HCT116 (cell line): ENCODE measurements at places on chromosomes 5 and 9. TPM values are rescaled to one million over a fixed set of nuclear protein-coding genes. Genes with fewer than 3 reads are reported as not detected.

DNA sequence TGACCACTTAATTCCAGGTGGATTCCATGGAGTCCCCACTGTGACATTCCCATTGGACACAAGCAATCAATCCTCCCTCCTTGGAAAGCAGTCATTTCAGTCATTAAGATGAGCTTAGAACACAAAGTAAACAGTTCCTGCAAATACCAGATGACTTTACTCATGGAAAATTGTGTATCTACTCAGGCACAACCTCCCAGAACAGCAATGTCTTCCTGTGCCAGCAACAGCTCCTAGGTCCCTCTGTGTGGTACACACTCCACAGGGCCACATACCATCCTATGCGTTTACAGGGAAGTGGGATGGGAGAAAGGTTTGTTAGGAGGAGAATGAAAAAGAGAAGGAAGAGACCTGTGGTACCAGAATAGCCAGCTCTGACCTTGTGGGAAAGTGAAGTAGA lies 53.7 kb downstream of the MTMR12 start:
- no peaks in the 10 kb centered on the region for H3K4me1 ChIP-seq
- no peak overlapping the region for H3K27ac ChIP-seq
- peaks cover 19% of the 10 kb centered on the region for H3K36me3 ChIP-seq
- H3K4me3 ChIP-seq: no peak overlapping the region
- no peaks in the 10 kb centered on the region for H3K27me3 ChIP-seq

Gene S1PR3
- total RNA-seq: 0.07 TPM

- no peak overlapping the region for H3K27ac ChIP-seq
- H3K4me1 ChIP-seq: no peaks in the 10 kb centered on the region
- no peaks in the 10 kb centered on the region for H3K27me3 ChIP-seq
- DNase-seq: no peak
Measured at GRCh38 chr5:9820691-9821449, 190.7 kb upstream of the TAS2R1 start.

- no peaks in the 10 kb centered on the region for H3K4me1 ChIP-seq
- DNase-seq: no peak
- no peak overlapping the region for H3K27ac ChIP-seq
- no peaks in the 10 kb centered on the region for H3K36me3 ChIP-seq
- no peaks in the 10 kb centered on the region; the same call in 1 of the 2 replicates for H3K27me3 ChIP-seq
- H3K4me3 ChIP-seq: no peak overlapping the region
Measured at GRCh38 chr5:66538126-66538525, 58.1 kb upstream of the MAST4 start.

Gene RIMOC1
- total RNA-seq: 28.2 TPM

GRCh38 chr5:58392496-58392895 lies 67.4 kb downstream of the PLK2 start:
- H3K27ac ChIP-seq: no peak overlapping the region
- H3K36me3 ChIP-seq: no peaks in the 10 kb centered on the region
- no peaks in the 10 kb centered on the region for H3K27me3 ChIP-seq
- H3K4me1 ChIP-seq: no peaks in the 10 kb centered on the region
- no peak overlapping the region for H3K4me3 ChIP-seq

DNA sequence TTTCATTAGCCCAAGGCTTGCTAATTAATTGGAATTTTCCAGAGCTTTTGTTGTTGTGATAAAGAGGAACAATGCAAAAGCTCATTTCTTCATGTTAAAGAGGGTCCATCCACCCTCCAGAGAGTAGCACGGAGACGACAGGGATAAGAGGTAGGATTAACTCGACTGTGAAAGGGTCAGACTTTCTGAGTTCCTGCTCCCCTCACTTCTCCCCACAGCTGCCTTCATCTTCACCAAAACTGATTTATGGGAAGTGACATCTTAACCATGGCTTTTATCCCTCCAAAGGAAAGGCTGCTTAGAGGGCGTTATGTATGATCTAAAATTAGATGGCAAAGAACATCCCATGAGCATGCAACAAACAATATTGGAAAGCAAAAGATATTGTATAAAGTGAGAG lies 135.5 kb downstream of the GLIS3 start:
- no peaks in the 10 kb centered on the region for H3K36me3 ChIP-seq
- H3K27ac ChIP-seq: no peak overlapping the region
- no peak for DNase-seq
- H3K4me3 ChIP-seq: no peak overlapping the region

Gene FBP2
- total RNA-seq: not detected

DNA sequence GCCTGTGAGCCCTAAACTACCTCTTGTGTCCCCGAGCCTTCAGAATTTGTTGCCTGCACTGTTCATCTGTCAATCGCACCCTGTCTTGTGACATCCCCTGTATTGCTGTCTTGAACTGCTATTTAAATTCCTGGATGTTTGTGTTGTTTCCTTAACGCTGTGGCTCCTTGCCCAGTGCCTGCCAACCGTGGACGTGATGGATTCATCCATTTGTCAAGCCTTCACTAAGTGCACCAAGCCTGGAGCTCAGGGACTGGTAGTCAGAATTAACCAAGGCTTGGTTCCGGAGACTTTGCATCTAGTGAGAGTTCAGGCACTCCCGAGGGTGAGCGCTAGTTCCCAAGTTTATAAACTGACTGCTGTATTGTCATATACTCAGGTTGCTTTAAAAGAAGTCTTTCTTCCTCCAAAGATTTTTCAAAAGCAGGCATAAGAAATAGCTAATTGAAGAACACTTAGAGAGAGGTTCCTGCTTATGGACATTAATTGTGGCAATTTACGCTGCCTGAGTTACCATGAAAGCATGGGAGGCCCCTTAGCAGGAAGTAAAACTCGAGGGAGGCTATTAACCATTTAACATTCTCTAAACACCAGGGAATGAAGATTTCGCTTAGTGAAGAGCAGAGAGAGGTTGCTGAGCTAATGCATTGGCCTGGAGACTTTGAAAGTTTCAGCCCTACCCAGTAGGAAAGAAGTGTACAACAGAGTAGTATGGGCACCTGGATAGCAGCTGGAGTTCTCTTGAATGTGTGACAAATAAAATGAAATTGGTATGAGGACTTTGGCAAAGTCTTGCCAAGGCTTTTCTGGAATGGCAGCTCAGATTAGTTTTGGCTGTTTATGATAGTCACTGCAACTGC lies 29.0 kb downstream of the RGS3 start:
- no peaks in the 10 kb centered on the region for H3K27me3 ChIP-seq
- no peak for DNase-seq
- H3K4me3 ChIP-seq: no peak overlapping the region
- no peaks in the 10 kb centered on the region for H3K4me1 ChIP-seq
- no peak overlapping the region for H3K27ac ChIP-seq
- H3K36me3 ChIP-seq: peaks cover 20% of the 10 kb centered on the region

Gene FLT4
- 0.17 TPM for total RNA-seq

Gene SH2D3C
- 1.3 TPM for total RNA-seq

GRCh38 chr9:100011062-100011681 lies 87.6 kb downstream of the ERP44 start:
- H3K27ac ChIP-seq: no peak overlapping the region
- DNase-seq: peak; percentile 59
- no peaks in the 10 kb centered on the region for H3K4me1 ChIP-seq
- H3K36me3 ChIP-seq: no peaks in the 10 kb centered on the region
- no peaks in the 10 kb centered on the region for H3K27me3 ChIP-seq

- peak overlapping the region; percentile 81 for H3K4me3 ChIP-seq
- no peak overlapping the region for H3K27ac ChIP-seq
- no peaks in the 10 kb centered on the region for H3K36me3 ChIP-seq
- peaks cover 32% of the 10 kb centered on the region for H3K4me1 ChIP-seq
Measured at GRCh38 chr9:85742597-85742936, 813 bp upstream of the AGTPBP1 start.

Gene PCA3
- total RNA-seq: not detected

- no peak for DNase-seq
- no peak overlapping the region for H3K27ac ChIP-seq
- H3K4me1 ChIP-seq: no peaks in the 10 kb centered on the region
- H3K4me3 ChIP-seq: no peak overlapping the region
- peaks cover 4% of the 10 kb centered on the region for H3K27me3 ChIP-seq
Measured at GRCh38 chr5:155154973-155155372, 141.4 kb downstream of the KIF4B start.

Gene WDR31
- 5.9 TPM for total RNA-seq

DNA sequence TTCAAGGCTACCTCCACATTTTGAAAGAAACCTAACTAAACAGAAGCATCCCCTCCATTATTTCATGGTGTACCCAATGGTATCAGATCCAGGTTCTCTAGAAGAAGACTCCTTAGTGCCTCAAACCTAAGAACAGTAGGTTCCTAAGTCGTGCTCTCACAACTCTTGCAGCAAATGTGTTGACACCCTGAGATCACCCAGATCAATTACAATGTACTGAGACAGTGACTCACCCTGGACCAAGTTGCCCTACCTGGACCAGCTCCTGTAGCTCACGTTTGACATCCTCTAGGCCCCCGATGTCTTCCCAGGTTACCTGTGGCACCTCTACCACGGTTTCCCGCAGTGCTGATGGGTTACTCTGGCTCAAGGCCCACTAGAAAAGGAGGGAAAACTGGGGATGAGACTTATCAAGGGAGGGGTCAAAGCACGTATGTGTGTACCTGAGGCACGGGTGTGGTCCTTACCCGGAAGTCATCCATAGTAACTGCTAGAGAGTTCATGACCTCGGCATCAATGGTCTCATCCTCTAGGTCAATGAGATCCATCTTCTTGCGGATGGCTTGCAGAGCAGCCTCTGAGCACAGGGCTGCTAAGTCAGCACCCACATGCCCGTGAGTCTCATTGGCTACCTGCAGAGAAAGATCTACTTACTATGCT lies 11.7 kb downstream of the VCP start:
- no peaks in the 10 kb centered on the region for H3K27me3 ChIP-seq
- H3K4me3 ChIP-seq: no peak overlapping the region
- no peaks in the 10 kb centered on the region for H3K4me1 ChIP-seq
- peaks cover 97% of the 10 kb centered on the region for H3K36me3 ChIP-seq

GRCh38 chr9:9892217-9892616 lies 720.6 kb downstream of the PTPRD start:
- no peaks in the 10 kb centered on the region for H3K36me3 ChIP-seq
- no peaks in the 10 kb centered on the region for H3K4me1 ChIP-seq
- no peak for DNase-seq
- no peak overlapping the region for H3K27ac ChIP-seq

Gene ENTREP1
- 1.1 TPM for total RNA-seq

Gene ANKRD31
- total RNA-seq: 0.30 TPM

DNA sequence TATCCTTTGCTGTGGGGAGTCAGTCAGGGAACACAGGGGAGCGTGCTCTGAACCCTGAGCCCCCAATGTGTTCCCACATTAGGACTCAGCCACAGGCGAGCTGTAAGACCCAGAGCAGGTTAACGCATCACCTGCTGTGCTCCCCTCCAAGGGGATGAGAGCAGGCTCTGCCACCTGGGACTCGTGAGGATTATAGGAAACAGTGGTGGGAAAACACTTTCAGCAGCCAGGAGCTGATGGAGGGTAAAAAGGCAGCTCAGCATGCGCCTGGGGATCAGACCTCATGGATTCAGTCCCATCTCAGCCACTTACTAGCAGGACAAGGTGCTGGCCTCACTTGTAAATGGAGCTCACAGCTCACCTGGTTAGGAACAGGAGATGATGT lies 9.2 kb downstream of the JADE2 start:
- no peaks in the 10 kb centered on the region for H3K27me3 ChIP-seq
- H3K36me3 ChIP-seq: peaks cover 9% of the 10 kb centered on the region; the same call in 1 of the 2 replicates
- H3K27ac ChIP-seq: no peak overlapping the region
- no peak for DNase-seq
- H3K4me3 ChIP-seq: no peak overlapping the region
- peaks cover 19% of the 10 kb centered on the region for H3K4me1 ChIP-seq

GRCh38 chr5:33631786-33632185 lies 191.0 kb downstream of the TARS1 start:
- H3K4me3 ChIP-seq: no peak overlapping the region
- peaks cover 77% of the 10 kb centered on the region for H3K27me3 ChIP-seq
- no peak for DNase-seq
- no peaks in the 10 kb centered on the region for H3K4me1 ChIP-seq
- H3K27ac ChIP-seq: no peak overlapping the region

Gene VCAN
- total RNA-seq: 49.9 TPM

DNA sequence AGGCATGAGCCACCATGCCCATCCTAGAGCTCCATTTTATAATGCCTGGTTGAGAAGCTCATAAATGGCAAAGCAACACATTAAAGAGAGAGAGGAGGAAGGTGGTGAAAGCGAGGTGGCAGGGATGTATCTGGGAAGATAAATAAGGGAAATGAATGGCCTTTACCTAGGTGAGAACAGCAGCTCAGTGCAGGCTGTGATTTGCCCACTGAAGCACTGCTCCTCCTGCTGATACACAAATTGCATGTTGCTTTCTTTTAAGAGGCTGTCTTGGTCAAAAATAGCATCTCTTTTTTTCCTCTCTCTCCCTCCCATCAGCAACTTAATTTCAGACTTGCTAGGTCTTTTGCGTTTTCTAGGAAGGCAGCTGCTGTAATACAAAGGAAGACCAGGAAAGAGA lies 258.9 kb downstream of the FAM114A2 start:
- no peaks in the 10 kb centered on the region for H3K4me1 ChIP-seq
- H3K27ac ChIP-seq: no peak overlapping the region
- H3K27me3 ChIP-seq: peaks cover 36% of the 10 kb centered on the region
- DNase-seq: no peak

- no peak overlapping the region for H3K27ac ChIP-seq
- H3K4me1 ChIP-seq: no peaks in the 10 kb centered on the region
- no peaks in the 10 kb centered on the region for H3K27me3 ChIP-seq
- H3K36me3 ChIP-seq: no peaks in the 10 kb centered on the region
Measured at GRCh38 chr9:101027733-101028345, 688 bp upstream of the PLPPR1 start.

- H3K27me3 ChIP-seq: no peaks in the 10 kb centered on the region
- H3K36me3 ChIP-seq: no peaks in the 10 kb centered on the region
- no peak overlapping the region for H3K27ac ChIP-seq
- no peak overlapping the region for H3K4me3 ChIP-seq
Measured at GRCh38 chr9:135746565-135746964, 44.6 kb downstream of the KCNT1 start.

DNA sequence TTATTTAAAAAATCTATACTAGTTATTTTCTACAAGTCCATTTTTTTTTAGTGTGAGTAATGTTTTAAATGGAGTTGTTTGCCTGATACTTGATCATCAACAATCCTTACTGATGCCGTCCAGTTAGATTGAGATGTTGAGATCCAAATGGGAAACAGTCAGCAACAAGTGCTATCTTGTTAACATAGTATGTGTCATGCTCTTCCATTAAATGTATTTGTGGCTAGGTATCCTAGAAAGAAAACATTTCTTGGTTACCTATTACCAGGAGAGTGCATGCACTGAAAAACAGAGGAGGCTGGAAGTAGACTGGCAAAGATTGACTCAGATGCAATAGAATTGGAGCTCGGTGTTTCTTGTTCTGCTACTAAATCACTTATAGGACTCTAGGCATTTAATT lies 123.4 kb upstream of the MAN2A1 start:
- no peak for DNase-seq
- H3K4me3 ChIP-seq: no peak overlapping the region
- no peaks in the 10 kb centered on the region for H3K4me1 ChIP-seq
- H3K36me3 ChIP-seq: no peaks in the 10 kb centered on the region
- no peaks in the 10 kb centered on the region for H3K27me3 ChIP-seq

- H3K4me3 ChIP-seq: no peak overlapping the region
- no peak overlapping the region for H3K27ac ChIP-seq
- no peak for DNase-seq
- H3K4me1 ChIP-seq: no peaks in the 10 kb centered on the region
- no peaks in the 10 kb centered on the region for H3K36me3 ChIP-seq
Measured at GRCh38 chr9:107874137-107874536, 384.6 kb upstream of the KLF4 start.
